Activated T-helper 2 cell treated with anti-CD3 and anti-CD28 coated beads, Interferon-gamma antibody, Interleukin-2, Interleukin-4, amounts not matched to agents 10 μg/mL and 5 μg/mL and 100 μg/mL, durations not matched to agents 14 hours and 24 hours and 36 hours (primary cell): ENCODE measurements at places on chromosomes 6 and 20.

DNA sequence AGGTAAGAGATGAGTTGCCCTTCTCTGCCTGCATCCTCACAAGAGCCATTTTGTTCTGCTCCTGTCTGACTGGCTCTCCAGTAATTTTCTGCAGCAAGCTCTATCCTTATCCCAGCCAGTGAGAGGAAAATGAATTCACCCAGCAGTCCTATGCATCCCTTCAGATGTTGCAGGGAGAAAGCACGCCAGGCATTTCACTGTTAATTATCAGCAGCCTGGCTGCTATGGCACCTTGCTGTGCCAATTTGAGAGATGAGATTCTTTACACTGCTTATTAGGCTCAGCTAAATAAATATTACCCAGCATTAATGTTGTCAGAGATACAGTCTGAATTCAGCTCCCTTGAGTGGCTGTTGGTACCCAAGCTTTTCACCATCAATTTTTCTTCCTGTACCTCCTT, 61.1 kb upstream of the SNAP25 start:
- no peak for DNase-seq

GRCh38 chr6:135372758-135373157, 124.8 kb downstream of the AHI1 start:
- no peak for DNase-seq

- DNase-seq: no peak
Measured at GRCh38 chr20:31746068-31746878, 7.2 kb downstream of the TPX2 start.

- DNase-seq: no peak
Measured at GRCh38 chr6:30915591-30915946, 1.5 kb downstream of the VARS2 start.

DNA sequence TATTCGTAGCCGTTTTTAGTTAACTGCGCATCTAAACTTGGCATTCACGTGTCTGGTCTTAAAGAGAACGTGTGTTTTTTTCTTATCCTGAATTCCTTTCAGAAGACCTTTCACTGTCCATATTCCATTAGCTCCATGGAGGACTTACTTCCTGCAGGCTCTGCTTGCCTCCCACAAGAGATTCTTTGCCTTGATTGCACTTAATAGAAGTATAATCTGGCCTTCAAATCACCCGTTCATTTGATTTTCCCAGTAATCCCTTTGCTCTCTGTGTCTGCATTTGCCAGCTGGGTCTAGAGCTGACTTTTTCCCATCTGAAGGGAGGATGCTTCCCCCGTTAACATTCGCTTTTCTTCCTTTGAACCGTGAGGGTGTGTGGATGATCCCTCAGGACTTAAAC, 79.5 kb downstream of the RNF182 start:
- DNase-seq: no peak

GRCh38 chr6:4577406-4577805, 198.8 kb upstream of the CDYL start:
- DNase-seq: no peak

DNA sequence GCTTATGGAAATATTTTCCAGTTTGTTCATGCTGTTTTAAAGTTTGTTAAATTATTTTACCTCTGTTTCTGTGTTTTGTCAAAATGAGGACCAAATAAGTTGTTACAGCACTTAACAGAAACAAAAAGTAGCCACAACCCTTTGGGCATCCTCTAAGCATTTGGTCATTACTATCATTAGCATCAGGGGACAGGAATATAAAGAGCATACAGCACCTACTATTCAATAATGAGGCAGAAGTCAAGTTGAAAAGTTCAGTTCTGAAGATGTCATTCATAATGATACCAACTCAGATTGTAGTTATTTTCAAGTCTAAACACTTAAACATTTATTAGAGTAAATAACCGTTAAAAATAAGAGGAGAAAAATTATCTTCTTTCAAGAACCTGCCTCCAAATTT, 862.3 kb upstream of the FLRT3 start:
- no peak for DNase-seq

DNA sequence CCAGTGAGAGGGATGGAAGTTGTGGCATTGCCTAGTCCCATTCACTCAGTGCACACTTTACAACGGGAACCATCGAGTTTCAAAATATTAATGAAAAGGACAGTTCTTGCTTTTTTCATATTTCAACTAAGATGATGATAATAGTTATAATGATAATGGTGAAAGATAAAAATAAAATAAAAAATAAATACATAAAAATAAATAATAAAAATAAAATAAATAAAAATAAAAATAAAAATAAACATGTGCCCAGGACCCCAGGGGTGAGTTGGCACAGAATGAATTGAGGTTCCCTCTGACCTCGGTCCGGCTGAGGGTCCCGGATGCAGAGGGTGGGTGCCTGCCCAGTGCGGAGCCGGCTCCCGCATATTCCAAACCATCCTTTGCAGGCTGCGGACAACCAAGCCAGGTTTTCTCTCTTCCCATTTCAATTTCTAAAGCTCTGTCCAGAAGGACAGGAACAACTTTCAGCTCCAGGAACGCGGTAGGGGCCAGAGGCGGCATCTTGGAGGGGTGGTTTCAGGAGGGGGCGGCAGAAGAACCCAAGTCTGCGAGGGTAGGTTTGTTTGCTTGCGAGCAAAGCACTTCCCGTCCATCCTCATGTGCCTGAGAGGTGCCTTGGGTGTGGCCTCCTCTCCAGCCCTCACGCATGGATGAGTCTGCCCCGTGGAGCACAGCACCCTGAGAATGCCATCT, 236.8 kb downstream of the DLL1 start:
- DNase-seq: no peak

- no peak for DNase-seq
Measured at GRCh38 chr6:62480544-62480943, 194.5 kb upstream of the KHDRBS2 start.

DNA sequence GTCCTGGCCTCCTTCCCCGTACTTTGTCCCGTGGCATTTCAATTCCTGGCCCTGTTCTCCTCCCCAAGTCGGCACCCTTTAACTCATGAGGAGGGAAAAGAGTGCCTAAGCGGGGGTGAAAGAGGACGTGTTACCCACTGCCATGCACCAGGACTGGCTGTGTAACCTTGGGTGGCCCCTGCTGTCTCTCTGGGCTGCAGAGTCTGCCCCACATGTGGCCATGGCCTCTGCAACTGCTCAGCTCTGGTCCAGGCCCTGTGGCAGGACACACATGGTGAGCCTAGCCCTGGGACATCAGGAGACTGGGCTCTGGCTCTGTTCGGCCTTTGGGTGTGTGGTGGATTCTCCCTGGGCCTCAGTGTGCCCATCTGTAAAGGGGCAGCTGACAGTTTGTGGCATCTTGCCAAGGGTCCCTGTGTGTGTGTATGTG, 58.5 kb downstream of the SRC start:
- no peak for DNase-seq

- DNase-seq: no peak
Measured at GRCh38 chr20:53736122-53736756, 142.6 kb upstream of the ZNF217 start.
